ENCODE measurements at places on chromosomes 7 and 10.

DNA sequence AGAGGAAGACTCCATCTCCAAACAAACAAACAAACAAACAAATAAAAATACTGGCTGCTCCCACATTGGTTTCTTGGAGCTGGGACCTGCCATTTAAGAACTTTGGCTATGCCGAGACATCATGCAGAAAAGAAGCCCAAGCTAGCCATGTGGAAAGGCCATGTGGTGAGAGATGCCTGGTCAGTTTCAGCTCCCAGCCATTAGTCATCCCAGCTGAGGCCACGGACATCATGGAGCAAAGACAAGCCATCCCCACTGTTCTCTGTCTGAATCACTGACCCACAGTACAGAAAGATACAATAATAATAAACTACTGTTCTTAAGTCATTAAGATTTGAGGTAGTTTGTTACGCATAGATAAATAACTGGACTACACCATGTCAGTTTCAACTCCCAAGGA lies 70.0 kb upstream of the PCBD1 start:
- no peak overlapping the region for H3K4me3 ChIP-seq
- H3K4me1 ChIP-seq, result no peaks in the 10 kb centered on the region
- H3K27me3 ChIP-seq, result no peaks in the 10 kb centered on the region
- no peak overlapping the region for H3K27ac ChIP-seq
- no peak for DNase-seq

GRCh38 chr10:107894516-107894915 lies 730.0 kb upstream of the SORCS1 start:
- H3K27ac ChIP-seq, result no peak overlapping the region
- no peaks in the 10 kb centered on the region for H3K27me3 ChIP-seq
- H3K4me3 ChIP-seq, result no peak overlapping the region
- no peaks in the 10 kb centered on the region for H3K4me1 ChIP-seq
- no peak for DNase-seq
- no peaks in the 10 kb centered on the region for H3K36me3 ChIP-seq

- H3K27ac ChIP-seq, result no peak overlapping the region
- H3K4me1 ChIP-seq, result no peaks in the 10 kb centered on the region
- DNase-seq, result no peak
- H3K36me3 ChIP-seq, result no peaks in the 10 kb centered on the region
- no peak overlapping the region for H3K4me3 ChIP-seq
Measured at GRCh38 chr10:129894698-129895097, 69.4 kb downstream of the EBF3 start.

- no peak overlapping the region for H3K27ac ChIP-seq
- DNase-seq, result peak; percentile 99
- no peaks in the 10 kb centered on the region for H3K27me3 ChIP-seq
- no peak overlapping the region for H3K4me3 ChIP-seq
- no peaks in the 10 kb centered on the region for H3K4me1 ChIP-seq
- no peaks in the 10 kb centered on the region for H3K36me3 ChIP-seq
Measured at GRCh38 chr7:3559278-3559677, 258.2 kb downstream of the SDK1 start.

All from fibroblast of lung (primary cell).